DMS 273 treated with DMSO at 0.1 percent for 48 hours (cell line): ENCODE measurements at places on chromosomes 1 and 21.

DNA sequence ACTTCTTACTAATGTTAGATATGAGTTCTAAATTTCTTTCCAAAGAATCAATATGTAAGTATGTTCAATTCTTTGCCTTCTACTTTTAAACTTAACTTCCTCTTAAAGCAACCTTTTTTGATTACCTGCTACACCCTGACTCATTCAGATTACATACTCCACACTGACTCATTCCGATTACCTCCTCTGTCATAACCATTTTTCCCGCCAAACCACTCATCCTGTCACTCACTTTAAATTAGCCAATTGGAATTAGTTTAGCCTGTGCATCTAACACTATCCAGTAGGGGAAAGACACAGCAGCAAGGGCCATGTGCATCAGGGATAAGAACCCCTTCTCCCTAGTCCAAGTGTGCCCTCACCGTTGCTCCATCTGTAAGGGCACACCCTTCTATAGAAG lies 815.5 kb downstream of the BRINP3 start:
- DNase-seq, result no peak

DNA sequence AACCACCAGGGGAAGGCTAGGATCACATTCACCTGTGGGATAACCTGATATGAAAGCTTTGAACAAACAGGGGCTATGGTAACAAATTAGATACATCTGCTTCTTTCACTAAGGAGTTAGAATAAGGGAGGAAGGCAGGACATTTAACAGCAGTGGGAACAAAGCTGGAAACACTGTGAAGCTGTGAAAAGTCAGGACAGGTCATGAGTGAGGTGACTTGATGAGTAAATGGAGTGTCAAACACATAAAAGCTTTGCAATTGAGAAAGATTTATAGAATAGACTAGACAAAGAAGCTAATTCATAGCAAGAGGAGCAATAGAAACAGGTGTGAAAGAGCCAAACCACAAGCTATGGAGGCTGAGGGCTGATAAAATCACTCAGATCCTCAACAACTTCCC lies 110.0 kb downstream of the ASTN1 start:
- no peak for DNase-seq

DNA sequence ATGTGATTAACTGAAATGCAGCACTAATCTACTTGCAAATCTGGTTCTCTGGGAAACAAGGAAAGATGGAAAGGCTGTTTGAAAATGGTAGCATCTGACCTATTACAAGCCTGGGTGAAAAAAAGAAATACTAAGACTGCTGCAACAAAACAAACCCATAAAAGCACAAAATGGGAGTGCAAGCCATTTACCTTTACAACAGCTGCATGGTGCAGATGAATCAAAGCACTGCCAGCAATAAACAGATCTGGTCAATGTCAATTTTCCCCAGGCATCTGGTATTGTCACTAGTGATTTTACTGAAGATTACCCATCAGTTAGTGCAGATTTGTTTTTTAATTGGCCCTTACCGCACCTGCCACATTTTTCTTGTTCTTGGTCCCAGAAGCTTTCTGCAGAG lies 1341.7 kb downstream of the PLA2G4A start:
- no peak for DNase-seq

- no peak for DNase-seq
Measured at GRCh38 chr1:107244709-107245500, 104.1 kb downstream of the NTNG1 start.

GRCh38 chr21:17798796-17799195 lies 20.4 kb downstream of the C21orf91 start:
- peak; percentile 38 for DNase-seq

- DNase-seq, result no peak
Measured at GRCh38 chr1:160953030-160953429, 1.6 kb downstream of the ITLN2 start.

DNA sequence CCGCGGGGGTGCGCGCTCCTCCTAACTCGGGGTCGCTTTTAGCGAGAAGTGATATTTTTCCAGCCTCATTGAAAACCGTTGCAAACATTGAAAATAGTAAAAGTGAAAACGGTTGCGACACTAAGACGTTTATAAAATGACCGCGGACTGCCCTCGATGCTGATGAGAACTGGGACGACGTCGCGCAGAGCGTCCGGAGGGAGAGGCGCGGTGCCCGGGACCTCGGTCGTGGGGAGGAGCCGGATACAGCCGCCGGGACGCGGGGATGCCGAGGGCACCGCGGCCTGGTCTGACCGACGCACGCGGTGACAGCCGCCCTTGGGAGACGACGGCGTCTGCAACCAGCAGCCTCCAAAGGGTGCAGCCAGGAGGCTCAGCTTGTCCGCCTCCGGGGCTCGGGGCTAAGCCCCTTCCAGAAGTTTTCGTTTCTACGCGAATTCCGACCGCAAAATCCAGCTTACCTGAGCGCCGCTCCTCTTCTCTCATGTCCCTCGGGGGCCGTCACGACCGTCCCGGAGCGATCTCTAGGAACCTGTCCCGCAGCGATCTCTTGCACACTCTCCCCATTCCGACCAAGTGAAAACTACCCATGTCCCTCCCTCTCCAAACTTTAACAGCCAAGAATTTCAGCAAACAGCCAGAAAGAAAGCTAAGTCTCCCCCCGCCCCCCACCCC lies 144.4 kb upstream of the ETS2 start:
- DNase-seq, result no peak

- DNase-seq, result no peak
Measured at GRCh38 chr1:202288177-202288576, 53.6 kb downstream of the UBE2T start.

DNA sequence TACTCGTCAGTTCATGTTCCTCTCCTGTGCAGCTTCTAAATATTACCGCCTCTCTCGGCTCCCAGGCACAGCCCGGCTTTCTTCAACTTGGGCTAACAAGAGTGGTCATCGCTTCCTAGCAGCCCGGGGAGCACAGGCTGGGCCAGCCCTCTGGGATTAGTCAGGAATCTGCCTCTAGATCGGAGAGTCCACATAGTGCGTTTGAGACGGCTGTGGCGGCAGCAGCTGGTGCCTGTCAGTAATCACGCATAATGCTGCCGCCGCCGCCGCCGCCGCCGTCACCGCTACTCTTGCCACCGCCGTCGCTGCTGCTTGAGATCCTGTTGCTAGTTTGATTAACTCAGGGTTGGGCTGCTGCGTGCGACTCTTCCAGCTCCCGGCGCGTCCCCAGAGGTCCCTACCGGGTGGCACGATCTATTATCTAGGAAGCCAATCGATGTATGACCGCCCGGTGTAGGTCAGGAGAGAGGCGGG lies at the start of gene RXRG:
Gene RXRG, minus strand, starts transcription at position 230 of the 474 bp plus-strand sequence. CDS start 233 bp downstream, outside the sequence.
- no peak for DNase-seq

GRCh38 chr1:186418503-186418902 lies 42.4 kb downstream of the PDC start:
- DNase-seq, result no peak

- no peak for DNase-seq
Measured at GRCh38 chr1:30345491-30346130, 377.8 kb downstream of the MATN1 start.

DNA sequence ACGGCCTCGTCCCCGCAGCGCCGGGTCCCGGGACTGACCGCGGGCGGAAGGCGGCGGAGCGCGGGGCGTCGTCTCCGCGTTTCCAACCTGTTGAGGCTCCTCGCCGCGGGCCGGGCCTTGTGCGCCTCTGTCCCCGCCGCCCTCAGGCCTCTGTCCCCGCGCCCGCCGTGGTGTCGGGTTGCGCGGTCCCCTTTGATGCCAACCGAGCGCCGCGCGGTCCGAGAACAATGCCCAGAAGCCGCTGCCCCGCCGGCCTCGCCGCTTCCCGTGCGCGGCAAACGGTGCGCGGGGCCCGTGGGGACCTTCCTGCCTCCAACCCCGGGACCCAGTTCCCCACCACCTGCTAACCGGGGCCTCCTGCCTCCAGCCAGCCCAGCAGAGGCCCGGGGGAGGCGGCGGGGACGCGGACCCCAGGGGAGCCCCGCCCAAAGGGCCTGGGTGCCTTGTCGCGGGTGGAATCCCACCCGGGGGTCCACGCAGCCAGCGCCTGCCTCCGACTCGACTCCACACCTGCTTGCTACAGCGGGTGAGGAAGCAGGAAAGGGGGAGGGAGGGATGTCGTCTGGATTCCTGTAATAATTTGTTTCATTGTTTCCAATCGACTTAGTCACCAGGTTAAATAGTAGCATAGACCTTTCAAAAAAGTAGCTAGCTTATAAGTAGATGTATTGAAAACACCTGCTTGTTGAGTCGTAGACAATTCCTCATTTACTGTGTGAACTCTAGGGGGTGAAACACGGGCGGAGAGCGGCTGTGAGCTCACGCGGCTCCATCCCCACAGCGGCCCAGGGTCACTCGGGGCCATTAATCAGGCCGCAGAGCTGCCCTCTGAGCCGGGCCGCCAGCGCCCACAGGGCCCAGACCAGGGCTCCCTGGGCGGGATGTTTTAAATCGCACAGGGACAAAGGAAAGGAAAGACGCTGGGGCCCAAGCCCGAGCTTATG lies 1.1 kb downstream of the COL18A1 start:
- DNase-seq, result no peak

DNA sequence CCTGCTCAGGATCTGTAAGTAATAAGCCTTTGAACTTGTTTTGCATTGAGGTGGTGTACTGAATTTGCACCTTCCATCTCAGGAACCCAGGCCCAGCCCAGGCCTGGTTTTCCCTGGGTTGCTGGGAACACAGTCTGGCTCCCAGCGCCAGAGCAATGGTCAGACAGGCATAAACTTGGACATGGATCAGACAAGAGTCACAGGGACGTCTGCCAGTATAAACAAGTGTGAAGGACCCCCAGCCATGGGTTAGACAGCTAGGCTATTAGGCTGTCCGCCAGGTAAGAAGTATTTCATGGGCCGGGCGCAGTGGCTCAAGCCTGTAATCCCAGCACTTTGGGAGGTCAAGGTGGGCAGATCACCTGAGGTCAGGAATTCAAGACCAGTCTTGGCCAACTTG lies 5.5 kb downstream of the IFNLR1 start:
- no peak for DNase-seq

DNA sequence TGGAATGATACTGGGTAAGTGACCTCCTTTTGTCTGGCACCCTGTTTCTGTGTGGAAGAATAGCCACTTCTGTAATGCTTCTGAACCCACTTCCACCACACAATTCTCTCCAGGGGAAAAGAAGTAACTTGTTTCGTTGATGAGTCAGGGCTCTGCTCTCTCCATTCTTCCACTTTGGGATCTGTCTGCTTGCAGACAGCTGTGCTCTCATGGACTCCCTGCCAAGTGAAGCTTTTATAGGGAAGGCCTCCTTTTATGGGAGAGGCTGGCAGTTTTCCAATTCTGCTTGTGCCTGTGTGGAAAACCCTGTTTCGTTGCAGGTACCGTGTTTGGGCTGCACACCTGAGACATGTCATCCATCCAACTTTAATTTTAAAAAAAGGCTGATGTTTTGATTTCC lies 130.7 kb downstream of the GIPC2 start:
- peak; percentile 69 for DNase-seq

DNA sequence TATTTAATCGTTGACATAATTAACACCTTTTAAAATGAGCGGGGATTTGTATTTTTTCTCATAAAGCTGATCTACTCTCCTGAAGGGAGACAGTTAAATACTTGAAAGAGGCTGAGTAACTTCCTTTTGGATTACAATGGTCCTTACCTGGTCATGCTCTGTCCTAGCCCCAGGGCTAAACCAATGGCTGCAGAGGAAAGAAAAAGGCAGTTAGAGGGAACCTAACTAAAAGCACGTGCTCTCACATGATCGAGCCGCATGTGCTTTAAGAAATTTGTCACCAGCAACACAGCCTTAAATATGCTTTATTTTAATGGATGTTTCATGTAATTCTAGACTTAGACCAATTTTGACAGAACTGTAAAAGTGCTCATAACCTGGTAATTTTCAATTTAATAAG lies 132.7 kb downstream of the GPATCH2 start:
- DNase-seq, result no peak

GRCh38 chr1:15262003-15262377 lies 15.0 kb downstream of the FHAD1 start:
- no peak for DNase-seq
